ENCODE measurements at places on chromosomes 12 and 14.

DNA sequence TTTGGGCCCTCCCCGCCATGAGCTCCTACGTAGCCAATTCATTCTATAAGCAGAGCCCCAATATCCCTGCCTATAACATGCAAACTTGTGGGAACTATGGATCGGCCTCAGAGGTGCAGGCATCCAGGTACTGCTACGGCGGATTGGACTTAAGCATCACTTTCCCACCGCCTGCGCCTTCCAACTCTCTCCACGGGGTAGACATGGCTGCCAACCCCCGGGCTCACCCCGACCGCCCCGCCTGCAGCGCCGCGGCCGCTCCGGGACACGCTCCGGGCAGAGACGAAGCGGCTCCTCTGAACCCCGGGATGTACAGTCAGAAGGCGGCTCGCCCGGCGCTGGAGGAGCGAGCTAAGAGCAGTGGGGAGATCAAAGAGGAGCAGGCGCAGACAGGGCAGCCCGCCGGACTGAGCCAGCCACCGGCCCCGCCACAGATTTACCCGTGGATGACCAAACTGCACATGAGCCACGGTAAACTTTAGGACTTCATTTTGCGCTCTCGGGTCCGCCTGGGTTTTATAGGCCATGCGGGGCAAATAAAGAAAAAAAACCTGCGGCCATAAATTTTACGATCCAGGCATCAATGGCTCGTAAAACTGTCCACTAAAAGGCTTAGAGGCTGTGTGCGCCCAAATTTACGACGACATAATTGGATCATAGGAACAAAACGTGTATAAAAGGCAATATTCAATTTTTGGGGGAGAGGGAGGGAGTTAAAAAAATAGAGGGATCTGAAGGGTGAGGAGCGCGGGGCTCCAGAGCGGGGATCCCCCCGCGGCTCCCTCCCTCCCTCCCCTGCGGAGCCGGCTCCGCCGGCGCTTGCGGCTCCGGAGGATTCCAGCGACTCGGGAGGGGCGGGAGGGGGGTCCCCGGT, 493 bp downstream of the HOXC5 start:
- DNase-seq: no peak

DNA sequence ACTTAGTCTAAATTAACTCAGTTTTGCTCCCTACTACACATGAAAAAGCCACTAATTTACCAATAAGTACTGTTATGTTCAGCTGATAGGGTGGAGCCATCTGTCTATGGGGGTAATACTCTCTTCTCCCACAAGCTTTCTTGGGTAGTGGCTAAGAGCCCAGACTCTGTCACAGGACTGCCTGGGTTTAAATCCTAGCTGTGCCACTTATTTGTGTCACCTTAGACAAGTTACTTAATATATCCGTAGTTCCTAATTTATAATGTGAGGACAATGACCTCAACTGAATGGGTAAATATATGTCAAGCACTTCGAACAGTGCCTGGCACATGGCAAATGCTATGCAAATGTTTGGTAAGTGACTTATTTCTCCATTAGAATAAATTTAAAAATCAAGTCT, 185.6 kb downstream of the DACT1 start:
- no peak for DNase-seq

DNA sequence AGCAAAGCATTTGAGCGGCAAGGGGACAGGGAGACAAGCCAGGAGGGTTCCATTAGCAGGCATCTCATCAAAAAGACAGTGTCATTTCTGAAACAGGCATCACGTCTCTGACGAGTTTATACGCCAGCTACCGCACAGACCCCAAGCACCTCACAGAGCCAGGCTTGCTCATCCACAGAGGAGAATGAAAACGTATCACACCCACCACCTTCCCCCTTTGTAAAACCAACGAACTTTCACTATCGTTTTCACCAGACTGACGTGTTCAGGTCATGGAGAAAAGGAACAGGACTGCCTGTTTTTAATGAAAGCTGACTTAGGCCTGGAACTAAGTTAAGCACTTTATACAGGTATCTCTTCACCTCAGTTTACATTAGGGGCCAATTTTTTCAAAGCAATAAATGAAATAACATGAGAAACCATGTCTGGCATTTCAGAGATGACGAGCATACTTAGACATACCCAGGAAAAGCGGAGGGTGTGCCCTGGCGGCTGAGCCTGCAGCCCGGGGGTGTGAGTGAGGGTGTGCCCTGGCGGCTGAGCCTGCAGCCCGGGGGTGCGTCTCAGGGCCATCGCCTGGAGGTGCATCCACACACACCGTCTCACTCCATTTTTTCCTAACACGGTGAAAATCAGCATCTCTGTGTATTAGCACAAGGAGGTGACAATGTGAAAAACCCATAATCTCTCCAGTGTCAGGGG, 41.9 kb downstream of the STX2 start:
- DNase-seq: peak; percentile 64

GRCh38 chr12:46462641-46463355, 90.2 kb upstream of the SLC38A2 start:
- no peak for DNase-seq

- no peak for DNase-seq
Observed at GRCh38 chr14:92093320-92093719, 13.1 kb downstream of the ATXN3 start.

GRCh38 chr14:68363466-68363842, 429.4 kb downstream of the ZFP36L1 start:
- DNase-seq: no peak

- DNase-seq: no peak
Observed at GRCh38 chr14:61742371-61742770, 19.8 kb upstream of the SNAPC1 start.

DNA sequence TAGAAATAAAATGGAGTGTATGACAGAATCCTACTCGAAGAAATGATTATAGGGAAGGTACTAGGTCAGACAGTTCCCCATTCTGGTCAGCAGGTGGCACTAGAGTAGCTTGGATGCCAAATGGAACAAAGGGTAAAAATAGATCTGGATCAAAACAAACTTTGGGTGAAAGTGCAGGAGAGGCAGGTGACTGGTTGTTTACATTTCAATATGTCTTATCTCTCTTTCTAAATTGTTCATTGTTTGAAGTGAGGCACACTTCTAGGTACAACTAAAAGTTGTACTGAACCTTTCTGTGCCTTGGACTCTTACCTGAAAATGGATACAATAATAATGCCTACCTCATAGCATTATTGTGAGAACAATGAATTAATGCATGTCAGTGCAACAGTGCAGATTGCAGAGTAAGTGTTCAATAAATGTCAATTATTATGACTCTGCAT, 62.0 kb upstream of the OSBPL8 start:
- peak; percentile 74 for DNase-seq

Measured in stimulated activated CD4-positive, alpha-beta T cell treated with anti-CD3 and anti-CD28 coated beads, Interleukin-15, amount 100 ng/mL, for 24 hours (primary cell).